Gastroesophageal sphincter (tissue), 4 donors: ENCODE measurements at places on chromosomes 5 and 9. TPM values are rescaled to one million over a fixed set of nuclear protein-coding genes. Genes with fewer than 3 reads are reported as not detected.

- ATAC-seq, result peak; percentile 54
Observed at GRCh38 chr9:104907278-104907951, 20.5 kb downstream of the ABCA1 start.

GRCh38 chr5:100303216-100303615 is 232.0 kb upstream of the FAM174A start:
- no peak for ATAC-seq

DNA sequence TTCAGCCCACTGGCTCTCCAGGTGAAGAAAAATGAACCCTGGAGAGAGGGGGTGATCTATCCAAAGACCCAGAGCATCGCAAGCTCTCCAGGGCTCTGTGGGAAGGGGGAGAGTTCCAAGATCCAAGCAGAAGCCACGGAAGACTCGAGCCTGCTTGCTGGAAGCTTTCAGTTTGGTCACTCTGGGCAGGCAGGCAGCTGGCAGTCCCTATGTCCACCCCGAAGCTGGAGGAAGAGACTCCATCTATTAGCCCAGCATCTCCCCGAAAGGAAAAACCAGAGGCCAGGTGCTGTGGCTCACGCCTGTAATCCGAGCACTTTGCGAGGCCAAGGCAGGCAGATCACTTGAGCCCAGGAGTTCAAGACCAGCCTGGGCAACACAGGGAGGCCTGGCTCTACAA is 10.7 kb upstream of the SPARC start:
- no peak for ATAC-seq

The LECT2 gene
- total RNA-seq, result not detected

DNA sequence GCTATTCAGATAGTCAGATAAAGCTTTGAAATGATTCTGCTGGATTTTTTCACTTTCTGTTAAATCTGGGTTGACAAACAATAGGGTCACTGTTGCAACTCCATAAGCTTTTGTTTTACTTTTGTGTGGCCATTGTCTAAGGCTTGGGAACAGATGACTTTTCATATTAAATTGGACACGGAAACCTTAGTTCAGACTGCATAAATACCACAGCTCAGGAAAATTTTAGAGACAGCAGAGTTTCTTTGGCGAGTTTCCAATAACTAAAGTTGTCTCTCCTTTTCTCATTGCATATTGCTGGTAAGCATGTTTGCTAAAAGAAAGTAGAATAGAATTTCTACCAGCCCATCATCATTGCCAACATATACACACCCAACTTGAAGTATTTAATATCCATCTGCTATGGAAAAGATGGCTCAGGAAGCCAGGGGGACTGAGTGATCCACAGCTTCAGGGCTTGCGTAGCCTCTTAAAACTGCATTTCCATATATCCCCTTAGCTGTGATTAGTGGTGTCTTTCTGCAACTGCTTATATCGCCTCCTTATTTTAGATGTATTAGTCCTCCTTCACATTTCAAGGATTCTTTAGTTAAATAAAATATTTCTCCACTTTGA is 168.2 kb downstream of the ARHGAP26 start:
- ATAC-seq, result no peak

DNA sequence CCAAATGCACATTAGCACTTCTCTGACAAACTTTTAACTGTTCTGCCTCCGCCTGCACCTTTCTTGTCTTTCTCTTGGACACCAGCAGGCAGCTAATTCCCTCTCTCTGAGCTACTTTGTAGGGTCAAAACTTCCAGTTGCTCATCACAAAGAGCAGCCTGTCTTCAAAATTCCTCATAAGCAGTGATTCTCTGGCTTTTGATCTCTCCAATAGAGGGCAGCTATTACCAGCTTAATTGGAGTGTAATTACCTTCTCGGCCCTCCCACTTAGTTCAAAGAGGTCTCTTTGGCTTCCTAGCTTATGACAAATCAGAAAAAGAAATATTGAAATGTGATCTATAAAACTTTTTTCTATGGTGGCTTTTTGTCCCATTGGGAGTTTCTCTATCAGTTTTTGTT is 43.6 kb upstream of the RAD23B start:
- no peak for ATAC-seq

The ZNG1F gene
- 12.9 TPM for total RNA-seq

The GPR151 gene
- total RNA-seq, result not detected

DNA sequence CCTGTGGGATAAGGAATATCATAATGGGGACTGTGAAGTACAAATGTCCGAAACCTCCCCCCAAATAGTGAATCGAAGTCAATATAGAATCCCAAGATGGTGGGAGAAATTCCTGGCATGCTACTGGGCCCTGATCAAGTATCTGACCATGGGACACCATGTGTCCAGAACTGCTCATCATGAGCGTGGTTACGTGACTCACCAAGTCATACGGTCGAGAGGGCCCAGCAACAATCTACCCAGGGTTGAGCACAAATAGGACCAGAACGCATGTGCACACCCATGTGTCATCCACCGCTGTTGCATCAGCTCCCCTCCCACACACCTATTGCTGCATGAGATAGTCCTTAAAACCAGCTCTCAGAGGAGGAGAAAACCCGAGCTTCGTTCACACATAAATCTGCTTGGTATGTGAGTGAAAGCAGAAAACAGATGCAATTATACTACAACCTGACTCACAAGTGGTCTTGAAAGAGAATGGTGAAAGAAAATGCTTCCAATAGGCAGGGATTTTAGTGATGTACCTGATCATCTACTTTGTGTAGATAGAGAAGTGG is 353.2 kb downstream of the CWC27 start:
- ATAC-seq, result no peak

The IL5 gene
- total RNA-seq, result not detected

The RAD50 gene
- 31.1 TPM for total RNA-seq

The KIF12 gene
- not detected for total RNA-seq

The CDH18 gene
- total RNA-seq, result not detected

GRCh38 chr9:136786451-136786850 is 4.7 kb upstream of the TMEM141 start:
- ATAC-seq, result no peak

DNA sequence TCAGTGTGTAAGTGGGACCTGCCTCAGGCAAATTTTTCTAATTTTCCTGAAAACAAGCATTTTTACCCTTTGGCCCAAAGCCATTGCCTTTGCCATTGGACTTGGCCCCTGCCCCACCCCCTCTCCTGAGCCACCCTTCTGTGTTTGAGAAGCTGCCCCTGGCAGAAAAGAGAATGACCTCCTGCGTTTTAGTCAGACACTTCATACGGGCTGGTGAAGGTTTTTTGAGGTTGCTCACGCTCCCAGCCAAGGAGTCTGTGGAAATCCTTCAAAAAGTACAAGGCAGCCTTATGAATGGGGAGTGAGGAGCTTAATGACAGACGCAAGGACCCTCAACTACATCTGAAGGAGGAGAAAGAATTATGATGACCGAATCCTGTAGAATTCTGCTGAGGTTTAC is 308.9 kb downstream of the SLIT3 start:
- ATAC-seq, result no peak

DNA sequence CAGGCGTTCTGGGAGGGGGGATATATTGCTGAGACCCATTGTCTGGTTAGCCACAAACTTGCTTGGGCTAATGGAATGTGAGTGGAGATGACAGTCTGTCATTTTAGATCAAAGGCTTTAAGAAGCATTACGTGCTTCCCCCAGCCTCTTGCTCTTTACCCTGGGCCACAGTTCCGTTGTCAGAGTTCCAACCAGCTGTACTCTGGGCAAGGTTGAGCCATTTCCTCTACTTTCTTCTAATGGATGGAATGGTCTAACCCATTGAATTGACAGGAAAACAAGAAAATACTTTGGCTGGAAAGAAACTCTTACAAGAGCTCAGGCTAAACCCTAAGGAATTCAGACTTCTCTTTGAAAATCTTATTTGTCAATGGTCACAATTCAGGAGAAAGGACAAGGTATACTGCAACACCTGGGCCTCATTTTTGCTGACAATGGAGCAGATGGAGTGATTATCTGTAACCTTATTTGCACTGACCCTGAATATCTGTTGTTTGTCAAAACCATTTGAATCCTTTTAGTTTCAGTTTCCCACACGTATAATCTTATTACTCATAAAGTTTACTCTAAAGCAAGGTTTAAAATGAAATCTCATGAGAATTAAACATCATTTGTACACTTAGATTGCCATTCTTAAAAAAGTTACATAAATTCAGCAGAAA is 231.4 kb downstream of the PDE4D start:
- no peak for ATAC-seq

GRCh38 chr5:11941566-11941965 is 37.3 kb upstream of the CTNND2 start:
- no peak for ATAC-seq

The SLC27A4 gene
- 14.3 TPM for total RNA-seq

DNA sequence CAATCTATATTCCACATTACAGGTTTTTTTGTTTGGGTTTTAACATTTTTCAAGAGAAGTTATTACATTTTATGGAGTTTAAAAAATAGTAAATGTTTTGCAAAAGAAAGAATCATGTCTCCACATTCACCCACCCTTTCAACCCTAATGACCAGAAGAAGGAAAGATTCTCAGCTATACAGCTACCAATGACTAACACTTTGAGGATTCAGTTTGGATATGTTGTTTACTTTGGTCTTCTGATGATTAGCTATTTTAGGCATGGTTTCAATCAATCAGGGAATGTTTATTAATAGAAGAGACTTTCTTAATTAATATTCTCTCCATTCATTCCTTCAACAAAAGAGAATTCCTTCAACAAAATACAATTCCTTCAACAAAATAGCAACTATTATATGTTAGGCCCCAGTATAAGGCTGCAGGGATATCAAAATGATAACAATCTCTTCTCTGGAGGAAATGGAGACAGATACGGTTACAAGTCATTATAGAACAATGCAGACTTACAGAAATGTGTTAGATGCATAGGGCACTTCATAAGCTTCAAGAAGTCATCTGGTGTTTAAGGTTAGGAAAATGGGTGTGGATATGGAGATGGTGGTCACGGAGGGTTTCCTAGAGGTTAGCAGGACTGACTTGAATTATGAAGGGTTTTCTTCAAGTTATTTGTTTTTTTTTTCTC is 9.3 kb upstream of the NR3C1 start:
- no peak for ATAC-seq

The ADRA1B gene
- 5.3 TPM for total RNA-seq

The CD72 gene
- total RNA-seq, result 1.4 TPM

GRCh38 chr9:79220666-79221065 is 351.1 kb upstream of the TLE4 start:
- ATAC-seq, result no peak

The SPATA31D3 gene
- total RNA-seq, result not detected
